ENCODE measurements at places on chromosomes 11 and 22.

DNA sequence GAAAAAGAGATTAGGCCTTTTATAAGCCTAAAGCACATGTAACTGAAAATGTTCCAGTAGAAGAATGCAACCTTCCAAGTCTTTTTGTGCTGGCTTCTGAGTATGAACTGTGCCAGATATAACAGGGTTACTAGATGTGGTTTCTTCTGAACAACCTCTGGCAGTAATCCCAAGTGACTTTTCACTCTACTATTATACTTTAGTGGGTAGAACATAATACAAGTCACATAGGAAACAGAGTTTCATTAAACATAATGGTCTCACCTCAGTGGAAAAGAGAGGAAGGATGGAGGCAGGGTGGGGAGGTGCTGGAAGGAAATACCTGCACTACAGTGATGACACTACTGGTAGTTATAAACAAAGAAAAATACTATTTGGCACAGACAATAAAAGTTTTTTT, 81.3 kb downstream of the PHF21A start:
- no peak for DNase-seq

- no peak for DNase-seq
Observed at GRCh38 chr11:117820516-117820915, 4.0 kb downstream of the FXYD2 start.

- no peak for DNase-seq
Observed at GRCh38 chr11:60852117-60852981, 3.4 kb downstream of the PTGDR2 start.

GRCh38 chr22:48333323-48333763, 1494.3 kb downstream of the BRD1 start:
- DNase-seq = no peak
